ENCODE measurements at places on chromosomes 5 and 9.
A peak's percentile ranks its signal among the peaks of the same experiment; 100 is the strongest.

GRCh38 chr5:128228008-128228407, 144.4 kb downstream of the SLC12A2 start:
- DNase-seq: no peak

GRCh38 chr5:1540166-1540565, 16.4 kb upstream of the LPCAT1 start:
- DNase-seq: no peak

DNA sequence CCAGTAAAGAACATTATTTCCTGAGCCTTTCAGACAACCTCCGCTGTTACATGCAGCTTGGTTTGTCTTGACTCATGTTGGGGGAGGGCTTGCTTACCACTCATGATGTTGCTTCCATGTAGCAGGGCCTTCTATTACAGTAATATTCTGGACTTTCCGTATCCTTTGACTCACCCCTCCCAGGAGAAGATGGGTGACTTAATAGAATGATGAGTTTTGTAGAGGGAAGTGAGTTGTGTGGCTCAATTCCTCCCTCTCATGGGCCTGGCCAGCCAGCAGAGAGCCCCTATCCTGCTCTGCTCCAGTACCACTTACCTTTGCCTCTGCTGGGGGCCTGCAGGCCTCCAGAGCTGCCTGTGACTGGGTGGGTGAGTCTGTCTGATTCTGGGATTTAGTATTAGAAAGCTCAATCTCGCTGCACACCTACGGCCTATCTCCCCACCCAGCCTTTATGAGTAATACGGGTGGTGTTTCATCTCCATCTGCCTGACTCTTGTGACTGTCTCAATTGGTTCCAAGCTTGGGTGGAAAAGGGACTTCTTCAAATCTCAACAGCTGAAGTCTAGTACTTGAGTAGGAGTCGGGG, 52.6 kb upstream of the KLF9 start:
- no peak for DNase-seq

DNA sequence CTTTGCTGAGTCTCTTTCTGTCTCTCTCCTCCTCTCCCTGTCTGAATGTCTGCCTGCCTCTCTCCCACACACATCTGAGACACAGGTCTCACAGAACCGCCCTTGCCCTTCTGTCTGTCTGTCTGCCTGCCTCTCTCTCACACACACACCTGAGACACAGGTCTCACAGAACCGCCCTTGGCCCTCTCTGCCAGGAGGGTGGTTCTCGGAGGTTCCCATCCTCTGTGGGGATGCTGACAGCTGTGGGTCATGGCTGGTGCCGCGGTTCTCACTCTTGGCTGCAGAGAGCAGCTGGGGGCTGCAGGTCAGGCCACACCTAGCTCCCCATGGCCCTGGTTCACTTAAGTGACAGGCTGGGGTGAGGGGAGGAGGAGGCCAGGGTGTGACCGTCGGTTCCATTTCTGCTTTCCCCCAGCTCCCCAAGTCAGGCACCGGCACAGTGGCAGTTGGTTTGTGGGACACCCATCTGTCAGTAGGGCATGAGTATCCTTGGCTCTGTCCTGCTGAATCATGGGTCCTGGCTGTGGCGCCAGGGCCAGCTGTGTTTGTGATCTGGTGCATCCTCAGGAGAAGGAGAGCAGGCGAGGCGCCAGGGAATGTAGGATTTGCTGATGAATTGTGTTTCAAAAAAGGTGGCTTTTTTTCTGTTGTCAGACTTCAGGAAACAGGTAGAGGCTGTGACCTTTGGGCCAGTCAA, 42.3 kb upstream of the CLPTM1L start:
- DNase-seq: no peak

- DNase-seq: no peak
Measured at GRCh38 chr5:6476313-6476661, 27.6 kb downstream of the UBE2QL1 start.

DNA sequence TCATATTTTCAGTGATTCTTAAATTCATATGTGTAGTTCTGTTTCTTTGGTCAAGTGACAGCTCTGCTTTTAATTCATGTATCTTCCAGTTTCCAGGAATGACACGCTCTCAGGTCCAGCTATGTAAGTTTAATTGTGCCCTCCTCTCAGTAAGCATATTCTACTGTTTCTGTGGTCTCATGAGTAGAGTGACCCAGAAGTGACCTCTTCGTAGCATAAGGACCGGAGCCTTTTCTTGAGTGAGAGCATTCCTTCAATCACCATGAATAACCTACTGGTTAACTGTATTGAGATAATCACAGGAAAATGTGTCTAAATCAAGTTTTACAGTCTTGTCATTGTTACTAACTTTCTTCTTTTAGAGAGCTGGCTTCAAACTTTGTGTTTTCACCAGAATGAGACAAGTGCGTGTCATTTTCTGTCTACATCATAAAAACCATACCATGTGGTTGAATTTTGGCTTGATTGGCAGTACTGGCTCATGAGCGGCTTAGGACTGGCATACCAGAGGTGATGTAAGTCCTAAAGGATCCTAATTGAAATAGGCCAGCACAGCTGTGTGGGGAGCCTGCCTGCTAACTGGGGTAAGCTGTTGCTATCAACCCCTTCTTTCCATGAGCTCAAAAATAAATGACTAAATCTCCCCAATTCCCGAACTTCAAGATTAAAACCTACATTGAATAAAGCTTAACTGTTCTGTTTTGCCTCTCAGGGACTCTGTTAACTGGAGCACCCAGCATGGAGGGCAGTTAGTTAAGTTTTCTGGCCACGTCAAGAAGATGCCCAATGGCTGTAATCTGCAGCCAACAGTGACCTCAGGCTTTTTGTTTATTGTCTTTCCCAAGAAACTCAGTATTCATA, 4.8 kb downstream of the ADAMTSL1 start:
- no peak for DNase-seq

DNA sequence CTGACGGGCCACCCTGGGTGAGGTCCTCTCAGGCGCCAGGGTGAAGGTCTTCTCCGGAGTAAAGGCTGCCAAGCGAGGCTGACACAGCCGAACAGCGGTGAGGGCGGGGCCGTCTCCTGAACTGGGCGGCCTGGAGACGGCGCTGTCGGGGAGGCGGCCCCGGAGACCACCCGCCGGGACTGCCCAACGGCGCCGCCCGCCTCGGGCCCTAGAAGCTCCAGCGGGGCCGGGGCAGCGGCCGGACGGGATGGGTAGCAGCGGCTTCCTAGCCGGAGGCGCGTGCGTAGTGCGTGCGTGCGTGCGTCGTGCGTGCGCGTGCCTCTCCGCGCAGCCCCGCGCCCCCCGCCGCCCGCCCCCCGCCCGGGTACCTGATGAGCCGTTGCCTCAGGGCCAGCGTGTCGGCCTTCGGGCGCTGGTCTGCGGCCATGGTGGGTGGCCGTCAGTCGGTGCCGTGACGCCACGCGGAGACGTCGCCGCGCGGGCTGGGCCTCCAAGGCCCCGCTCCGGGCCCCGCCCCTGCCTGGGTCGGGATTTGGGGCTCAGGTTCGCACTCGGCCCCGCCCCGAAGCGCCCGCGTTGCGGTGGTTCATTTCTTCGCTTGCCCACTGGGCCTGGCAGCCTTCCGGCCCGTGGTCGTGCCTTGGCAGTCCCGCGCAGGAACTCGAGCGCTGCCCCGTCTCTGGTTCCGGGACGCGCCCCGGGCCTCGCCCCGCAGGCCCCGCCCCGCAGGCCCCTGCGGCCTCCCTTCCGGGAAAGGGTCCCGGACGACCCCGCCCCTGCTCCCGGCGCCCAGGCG, at the start of gene PHYKPL:
Gene PHYKPL, minus strand, starts transcription at position 679 of the 796 bp plus-strand sequence. Its CDS starts 252 bp downstream, at position 427.
- DNase-seq: peak; percentile 56

DNA sequence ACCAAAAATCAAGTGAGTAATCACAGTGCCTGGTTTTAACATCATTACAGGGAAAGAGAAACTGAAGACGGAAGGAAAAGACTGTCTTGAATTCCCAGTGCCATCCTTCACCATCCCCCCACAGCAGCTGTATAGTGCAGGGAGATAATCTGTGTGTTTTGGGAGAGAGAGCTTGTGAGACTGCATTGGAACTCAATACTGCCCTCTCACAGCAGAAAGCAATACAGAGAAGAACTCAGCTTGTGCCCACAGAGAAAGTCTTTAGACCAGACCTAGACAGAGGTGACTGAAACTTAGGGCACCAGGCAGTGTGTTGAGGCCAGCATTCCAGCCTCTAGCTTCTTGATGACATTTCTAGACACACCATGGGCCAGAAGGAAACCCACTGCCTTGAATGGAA, 754.7 kb upstream of the CDH6 start:
- DNase-seq: no peak

GRCh38 chr5:159156426-159157238, 52.7 kb downstream of the RNF145 start:
- DNase-seq: peak; percentile 76

DNA sequence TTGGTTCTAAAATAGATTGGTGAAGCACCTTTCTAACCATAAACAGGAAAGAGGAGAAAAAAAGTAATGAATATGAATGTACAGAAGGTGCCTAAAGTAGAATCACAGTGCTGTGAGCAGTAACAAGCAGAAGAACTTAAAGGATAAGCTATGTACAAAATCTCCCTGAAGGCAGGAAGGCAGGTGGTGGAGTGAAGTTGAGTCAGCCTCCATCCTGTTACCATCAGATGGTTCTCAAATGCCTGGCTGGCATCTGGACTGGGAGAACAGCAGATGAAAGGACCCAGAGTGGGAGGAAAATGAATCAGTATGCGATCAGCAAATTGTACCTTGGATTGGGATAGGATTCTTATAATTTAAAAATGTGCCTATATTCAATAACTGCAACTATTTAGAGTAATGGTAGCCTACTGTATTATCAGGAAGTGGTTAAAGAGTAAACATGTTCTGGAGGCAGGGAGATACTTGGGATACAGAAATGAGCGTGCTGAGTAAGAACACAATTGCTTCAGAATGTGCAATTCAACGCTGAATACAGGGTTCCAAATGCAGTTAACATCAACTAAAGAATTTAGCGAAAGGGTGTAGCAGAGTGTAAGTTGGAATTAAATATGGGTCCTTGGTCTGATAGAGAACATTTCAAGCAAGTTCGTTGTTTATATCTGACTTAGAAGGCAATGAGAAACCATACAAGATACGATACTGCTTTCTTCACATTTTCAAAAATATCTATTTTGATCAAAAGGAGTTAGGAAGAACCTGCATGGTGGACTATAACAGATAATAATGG, 21.1 kb upstream of the FER start:
- no peak for DNase-seq

DNA sequence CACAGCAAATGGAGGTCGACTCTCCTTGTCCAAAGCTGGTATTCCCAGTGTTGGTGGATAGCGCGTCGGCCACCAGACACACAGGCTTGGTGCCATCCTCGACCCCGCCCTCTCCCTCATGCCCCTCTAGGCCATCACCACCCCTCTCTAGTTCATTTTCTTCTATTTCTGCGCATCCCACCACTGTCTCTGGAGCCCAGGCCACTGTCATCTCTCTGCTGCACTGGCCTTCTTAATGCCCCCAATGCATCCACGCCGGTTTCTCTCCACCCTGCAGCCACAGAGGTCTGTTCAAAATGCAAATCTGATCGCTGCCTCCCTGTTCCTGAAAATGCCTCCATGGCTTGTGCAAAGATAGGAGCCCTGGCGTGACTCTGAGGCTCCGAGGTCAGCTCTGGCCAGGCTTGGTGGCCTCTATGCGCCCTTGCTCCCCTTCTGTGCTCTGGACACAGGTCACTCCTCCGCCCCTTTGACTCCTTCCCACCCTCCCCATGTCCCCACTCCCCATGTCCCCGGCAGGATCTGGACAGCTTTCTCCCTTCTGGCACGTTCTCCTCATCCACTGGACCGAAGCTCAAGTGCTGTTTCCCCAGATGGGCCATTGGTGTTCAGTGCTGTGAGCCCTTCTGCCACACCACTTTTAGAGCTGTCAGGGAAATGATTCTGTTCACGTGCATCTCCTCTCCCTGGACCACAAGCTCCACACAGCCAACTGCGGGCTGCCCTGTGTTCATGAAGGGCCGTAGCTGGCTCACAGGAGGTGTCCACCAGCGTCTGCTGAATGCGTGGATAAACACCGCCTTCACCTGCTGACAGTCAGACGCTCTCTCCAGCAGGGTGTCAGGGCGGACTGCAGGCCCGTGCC, 59.5 kb upstream of the RNF130 start:
- DNase-seq: no peak

- no peak for DNase-seq
Measured at GRCh38 chr9:9054354-9054992, 1254.9 kb upstream of the DMAC1 start.

- DNase-seq: no peak
Measured at GRCh38 chr5:58156973-58157701, 302.7 kb downstream of the PLK2 start.

DNA sequence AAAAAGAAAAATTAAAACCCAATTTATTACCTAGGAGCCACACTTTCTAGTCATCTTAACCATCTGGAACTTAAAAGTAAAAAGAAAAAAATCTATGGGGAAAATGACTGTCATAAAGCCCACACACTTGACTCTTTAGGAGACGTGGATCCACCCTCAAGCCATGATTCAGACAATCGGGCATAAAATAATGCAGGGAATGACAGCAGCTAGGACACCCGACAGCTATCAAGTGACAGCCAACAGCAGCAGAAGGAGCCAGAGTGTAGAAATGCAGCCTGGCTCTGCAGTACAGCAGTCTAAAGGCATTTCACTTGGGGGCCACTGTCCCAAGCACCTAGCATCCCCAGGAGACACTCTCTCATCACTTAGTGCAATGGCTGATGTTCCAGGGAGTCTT, 226.9 kb downstream of the CAAP1 start:
- no peak for DNase-seq
